ENCODE measurements at places on chromosomes 11 and 22.

GRCh38 chr11:45859661-45860140 is 12.4 kb downstream of the CRY2 start:
- no peak for DNase-seq

DNA sequence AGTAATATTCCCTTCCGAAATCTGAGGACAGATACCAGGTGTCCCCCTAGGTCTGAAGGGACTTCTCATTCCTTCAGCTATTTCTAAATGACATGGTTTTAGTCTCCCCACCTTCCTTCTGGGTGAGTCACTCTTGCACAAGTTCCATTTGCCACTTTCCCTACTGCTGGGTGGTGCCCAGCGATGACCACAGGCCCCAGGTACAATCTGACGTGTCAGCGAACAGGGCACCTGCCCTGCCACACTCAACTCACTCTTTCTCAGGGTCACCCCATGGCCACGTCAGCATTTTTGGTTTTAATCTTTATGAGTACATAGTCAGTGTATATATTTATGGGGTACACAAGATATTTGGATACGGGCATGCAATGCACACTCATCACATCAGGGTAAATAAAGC is 17.2 kb downstream of the POU2AF1 start:
- DNase-seq, result no peak

DNA sequence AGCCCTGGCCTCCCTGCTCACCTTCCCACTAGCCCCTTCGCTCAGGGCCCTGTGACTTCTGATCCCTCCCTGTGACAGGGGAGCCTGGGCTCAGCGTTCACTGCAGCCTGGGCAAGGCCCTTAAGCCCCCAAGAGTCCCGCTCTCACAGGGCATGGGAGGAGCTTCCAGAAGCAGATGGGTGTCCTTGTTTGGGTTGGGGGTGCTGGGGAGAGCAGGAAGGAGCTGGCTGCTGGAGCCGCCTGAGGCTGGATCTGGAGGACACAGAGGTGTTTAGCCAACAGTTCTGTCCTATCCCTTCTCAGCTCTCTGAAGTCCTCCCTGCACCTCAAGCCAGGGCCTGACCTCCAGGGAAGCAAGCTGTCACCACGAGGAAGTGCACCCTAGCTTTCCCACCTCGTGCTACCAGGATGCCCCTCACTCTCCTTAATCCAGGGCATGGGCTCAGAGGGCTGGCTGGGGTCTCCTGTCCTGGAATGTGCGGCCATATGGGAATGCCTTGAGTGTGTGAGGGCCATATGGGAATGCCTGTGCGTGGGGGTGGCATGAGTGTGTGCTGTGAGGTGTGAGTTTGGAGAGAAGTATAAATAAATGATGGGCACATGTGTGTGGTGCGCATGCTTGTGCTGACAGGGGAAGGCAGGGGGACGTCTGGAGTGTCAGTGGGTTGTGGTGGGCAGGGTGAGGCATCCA is 25.0 kb upstream of the TUB start:
- DNase-seq, result no peak

- no peak for DNase-seq
These were observed 40.9 kb upstream of the SUSD2 start for GRCh38 chr22:24140357-24140756.

DNA sequence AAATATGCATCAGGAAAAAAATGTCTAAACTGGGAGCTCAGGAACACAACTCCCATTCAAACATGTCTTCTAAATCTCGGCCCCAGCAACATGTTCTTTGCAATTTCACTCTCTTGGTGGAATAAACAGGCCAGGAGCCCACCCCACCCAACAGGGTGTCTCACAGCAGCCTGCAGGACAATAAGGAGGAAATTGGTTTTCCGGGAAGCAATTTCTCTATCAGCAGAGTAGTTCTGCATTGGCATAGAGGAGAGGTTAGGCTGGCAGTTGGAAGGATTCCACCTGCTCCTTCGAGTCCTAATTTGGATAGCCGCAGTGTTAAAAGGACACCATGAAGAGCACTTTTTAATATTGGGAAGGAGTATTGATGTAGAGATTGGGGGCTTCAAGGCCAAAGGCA is 55.9 kb upstream of the BARX2 start:
- DNase-seq, result no peak

DNA sequence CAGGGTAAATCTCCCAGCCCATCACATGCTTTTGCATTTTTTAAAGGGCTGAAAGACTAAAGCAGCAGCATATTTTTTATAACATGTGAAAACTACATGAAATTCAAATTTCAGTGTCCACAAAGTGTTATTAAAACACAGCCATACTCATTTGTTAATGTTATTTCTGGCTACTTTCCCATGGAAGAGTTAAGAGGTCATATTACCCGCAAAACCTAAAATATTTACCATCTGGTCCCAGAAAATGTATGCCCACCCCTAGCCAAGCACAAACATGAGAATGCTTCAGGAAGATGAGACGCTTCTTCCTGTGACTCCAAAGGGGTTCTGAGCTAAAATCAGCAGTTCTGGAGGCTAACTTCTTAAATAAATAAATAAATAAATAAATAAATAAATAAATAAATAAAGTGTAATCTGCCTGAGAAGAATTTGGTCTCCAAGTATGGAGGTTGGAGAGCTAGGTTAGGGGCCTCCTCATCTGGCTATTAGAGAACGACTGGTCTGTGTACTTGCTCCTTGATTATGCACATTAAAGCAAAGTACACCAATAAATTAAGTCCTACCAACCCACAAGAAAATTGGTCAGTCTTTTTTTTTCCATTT is 9.7 kb downstream of the IMMP1L start:
- DNase-seq, result no peak

DNA sequence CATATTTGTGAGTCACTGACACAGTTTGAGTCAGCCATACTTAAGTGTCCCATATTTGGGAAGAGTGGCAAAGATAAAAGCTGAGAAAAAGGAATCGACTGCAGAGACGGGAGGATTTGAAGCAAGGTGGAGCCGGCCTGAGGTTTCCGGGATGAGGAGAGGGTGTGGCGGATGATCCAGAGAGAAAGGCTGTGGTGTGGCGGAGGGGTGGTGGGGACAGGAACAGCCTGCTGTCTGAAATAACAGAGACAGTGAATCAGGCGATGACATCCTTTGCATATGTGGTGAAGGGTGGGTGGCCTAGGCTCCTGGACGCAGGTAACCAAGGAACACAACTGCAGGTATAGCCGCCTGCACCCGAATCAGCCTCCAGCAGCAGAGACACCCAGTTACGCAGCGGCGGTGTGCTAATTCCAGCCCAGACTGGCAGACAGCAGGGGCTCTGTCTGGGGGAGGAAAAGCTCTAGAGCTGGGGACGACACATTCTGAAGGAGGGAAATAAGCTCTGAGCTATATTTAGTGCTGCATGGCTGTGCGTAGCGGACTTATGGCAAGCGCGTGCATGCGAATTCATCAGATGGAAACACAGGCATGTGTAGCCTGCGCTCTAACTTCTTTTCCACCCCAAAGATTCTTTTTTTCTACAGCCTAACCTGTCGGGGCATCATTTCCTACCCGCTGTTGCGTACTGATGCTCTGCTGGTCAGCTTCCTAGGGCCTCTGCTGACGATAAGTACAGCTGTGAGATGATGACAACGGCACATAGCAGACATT is 62.7 kb upstream of the BARX2 start:
- DNase-seq, result no peak

Data from stimulated activated CD4-positive, alpha-beta T cell treated with anti-CD3 and anti-CD28 coated beads, Interleukin-1b, Interleukin-23, amount 100 ng/mL, for 1 hour (primary cell).